Epithelial cell of esophagus (primary cell): ENCODE measurements at places on chromosomes 5 and 9.

GRCh38 chr9:127277099-127277498 is 12.5 kb downstream of the GARNL3 start:
- DNase-seq: no peak

DNA sequence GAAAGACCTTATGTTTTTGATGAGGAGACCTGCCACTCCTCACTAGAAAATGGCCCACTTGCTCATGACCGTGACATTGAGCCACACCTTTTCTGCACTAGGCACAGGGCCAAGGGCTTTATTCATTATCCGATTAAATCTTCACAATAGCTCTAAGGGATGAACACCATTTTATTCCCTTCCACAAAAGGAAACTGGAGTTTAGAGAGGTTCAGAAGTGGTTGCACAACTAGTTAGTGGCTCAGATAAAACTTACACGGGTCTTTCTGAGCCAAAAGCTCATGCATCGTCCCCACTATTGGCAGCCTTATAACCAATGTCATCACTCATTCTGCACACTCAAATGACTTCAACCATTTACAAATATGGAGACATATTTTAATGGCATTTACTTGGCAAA is 39.4 kb downstream of the SUSD1 start:
- DNase-seq: peak; percentile 43

GRCh38 chr5:107576736-107577393 is 93.9 kb downstream of the EFNA5 start:
- peak; percentile 92 for DNase-seq

DNA sequence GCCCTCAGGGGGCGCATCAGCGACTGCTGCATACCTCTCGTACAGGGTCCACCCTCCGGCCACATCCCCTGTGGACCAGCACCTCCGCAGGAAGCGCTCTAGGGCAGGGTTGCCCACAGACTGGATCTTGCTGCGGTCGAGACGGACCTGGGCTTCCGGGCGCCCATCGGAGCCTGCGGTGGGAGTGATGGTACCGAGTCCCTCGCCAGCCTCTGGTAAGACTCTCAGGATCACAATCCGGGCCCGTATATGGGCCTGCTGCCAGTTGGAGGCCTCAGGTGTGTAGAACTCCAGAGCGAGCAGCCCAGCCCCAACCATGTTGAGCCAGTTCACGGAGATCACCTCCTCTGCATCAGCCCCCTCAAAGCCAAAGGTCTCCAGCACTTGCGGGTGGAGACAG is 323.0 kb downstream of the ANXA1 start:
- DNase-seq: no peak

GRCh38 chr5:133119233-133119711 is 67.5 kb downstream of the HSPA4 start:
- DNase-seq: peak; percentile 37

GRCh38 chr9:27165670-27166069 is 56.6 kb downstream of the TEK start:
- no peak for DNase-seq

- peak; percentile 86 for DNase-seq
These were observed 14.3 kb upstream of the JADE2 start for GRCh38 chr5:134510970-134511795.

GRCh38 chr5:60066502-60066901 is 173.0 kb upstream of the PDE4D start:
- no peak for DNase-seq

- no peak for DNase-seq
These were observed 151.0 kb downstream of the GPBP1 start for GRCh38 chr5:57324861-57325260.

- DNase-seq: no peak
These were observed 69.1 kb downstream of the STK10 start for GRCh38 chr5:172118891-172119290.

DNA sequence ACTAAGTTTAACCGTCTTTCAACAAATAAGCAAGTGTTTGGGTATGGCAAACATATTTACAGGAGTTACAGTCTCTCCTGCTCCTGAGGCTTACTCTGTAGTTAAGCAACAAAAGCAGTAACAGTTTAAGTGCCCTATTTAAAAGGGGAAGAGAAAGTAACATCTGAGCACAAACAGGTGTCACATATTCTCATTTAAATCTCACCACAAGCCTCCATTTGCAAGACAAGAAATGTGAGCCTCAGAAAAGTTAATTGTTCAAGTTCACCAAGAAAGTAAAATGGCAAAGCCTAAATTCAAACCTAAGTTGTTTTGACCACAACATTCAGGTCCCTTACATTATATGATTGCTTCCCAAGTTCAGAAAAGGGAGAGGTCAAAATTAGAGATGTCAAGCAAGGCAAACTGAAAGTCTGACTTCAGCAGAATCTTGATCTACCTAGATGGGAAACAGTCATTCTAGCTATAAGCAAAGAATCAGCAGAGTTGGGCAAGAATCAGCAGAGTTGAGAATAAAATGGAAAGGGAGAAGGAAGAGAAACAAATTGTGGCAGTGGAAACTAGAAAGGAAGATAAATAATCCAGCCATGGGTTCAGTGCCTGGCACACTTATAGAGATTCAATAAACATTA is 93.4 kb downstream of the STRBP start:
- no peak for DNase-seq

GRCh38 chr5:89289604-89290003 is 406.6 kb upstream of the MEF2C start:
- peak; percentile 18 for DNase-seq

DNA sequence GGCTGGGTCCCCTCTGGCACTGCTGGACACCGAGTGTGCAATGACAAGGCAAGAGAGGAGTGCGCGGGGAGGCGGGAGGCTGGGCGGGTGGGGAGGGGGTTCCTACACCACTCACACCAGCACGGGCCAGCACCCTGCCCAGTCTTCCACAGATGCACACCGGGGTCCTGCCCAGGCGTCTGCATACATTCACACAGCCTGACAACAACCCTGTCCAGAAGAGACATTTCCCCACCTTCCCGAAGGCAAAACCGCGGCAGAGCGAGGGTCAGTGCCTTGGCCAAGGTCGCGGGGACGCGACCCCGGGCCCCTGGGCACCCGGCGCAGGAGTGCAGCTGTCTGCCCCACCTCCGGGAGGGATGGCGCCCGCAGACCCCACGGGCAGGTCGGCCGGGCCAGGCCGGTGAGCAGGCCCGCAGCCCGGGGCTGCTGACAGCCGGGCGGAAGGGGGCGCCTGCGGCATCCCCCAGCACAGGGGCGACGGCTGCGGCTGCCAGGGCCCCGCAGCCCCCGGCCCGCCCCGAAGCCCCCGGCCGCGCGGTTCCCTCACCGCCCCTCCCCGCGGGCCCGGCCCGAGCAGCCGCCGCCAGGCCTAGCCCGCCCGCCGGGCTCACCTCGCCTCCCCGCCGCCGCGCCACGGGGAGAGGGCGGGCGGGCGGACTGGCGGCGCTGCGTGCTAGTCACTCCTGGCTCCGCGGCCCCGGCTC is 496 bp downstream of the MAPK9 start:
- DNase-seq: no peak

DNA sequence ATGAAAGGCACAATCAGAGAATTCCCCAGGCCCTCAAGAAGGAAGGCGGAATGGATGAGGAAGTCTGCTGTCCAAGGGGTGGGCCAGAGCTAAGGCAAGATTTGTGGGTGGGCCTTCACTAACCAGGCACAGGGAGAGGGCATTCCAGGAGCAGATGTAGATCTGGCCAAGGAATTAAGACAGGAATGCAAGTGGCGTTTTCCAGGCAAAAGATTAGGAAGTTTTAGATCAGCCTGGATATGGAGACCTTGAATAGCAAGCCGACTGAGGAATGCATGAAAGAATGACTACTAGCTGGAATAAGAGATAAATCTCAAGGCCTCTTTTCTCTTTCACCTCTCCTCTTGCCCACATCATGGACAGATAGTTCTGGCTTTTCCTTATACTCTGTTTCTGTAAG is 68.5 kb downstream of the GHR start:
- no peak for DNase-seq

GRCh38 chr5:128491291-128491690 is 46.8 kb downstream of the FBN2 start:
- DNase-seq: peak; percentile 24

GRCh38 chr9:73719660-73720059 is 568.0 kb downstream of the ANXA1 start:
- peak; percentile 47 for DNase-seq

DNA sequence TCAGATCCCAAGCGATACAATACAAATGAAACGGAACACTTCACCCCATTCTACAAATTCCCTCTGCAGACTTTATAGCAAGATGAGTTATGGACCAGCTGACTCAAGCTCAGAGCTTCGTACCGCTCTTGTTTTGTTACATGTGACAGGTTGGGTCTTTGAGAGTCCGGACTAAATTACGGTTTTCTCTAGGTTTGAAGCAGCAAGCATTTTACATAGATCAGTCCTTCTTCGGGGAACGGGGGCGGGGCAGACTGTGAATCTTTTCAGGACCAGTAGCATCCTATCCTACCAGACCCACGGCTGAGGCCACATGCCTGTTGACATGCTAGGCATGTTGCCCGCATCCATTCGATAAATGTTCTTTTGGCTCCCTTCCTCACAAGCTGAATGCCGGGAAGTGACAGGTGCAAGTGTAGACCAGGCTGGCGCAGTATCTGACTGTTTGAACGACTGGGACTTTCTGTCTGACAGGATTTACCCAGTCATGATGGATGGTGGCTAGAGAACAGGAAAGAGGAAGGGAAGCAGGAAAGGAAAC is 811.0 kb upstream of the GRAMD2B start:
- DNase-seq: no peak

DNA sequence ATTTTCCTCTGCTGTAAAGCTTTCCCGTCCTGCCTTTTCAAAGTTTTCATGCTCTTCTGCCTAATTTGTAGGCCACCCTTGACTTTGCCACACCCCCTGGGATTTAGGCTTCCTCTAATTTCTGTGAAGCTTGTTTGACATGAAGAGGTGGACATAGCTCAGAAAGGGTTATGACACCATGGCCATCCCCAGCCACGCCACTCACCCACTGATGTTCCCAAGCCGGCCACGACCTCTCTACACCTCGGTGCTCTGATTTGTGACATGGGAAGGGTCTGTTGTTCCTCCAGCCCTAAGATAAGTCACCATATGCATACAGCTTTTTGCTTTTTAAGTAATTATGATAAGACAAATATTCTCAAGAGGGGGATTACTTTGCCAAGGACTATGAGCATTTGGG is 139.5 kb downstream of the BARX1 start:
- DNase-seq: no peak

DNA sequence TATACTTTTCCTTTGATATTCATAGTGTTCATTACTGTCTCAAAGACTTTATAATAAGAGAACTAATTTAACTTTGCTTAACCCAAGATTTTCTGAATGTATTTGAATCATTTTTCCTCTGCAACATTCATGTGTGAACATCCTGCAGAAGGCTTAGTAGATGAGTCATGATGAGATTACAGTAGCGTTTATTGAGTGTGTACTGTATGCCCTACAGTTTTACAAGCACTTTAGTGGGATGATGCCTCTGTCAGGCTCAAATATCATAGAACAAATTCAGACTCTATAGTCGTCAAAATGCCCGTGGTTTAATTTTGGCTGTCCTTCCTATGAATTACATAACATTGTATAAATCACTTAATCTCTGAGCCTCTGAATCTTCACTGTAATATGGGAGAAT is 41.2 kb downstream of the FYB1 start:
- DNase-seq: peak; percentile 42

DNA sequence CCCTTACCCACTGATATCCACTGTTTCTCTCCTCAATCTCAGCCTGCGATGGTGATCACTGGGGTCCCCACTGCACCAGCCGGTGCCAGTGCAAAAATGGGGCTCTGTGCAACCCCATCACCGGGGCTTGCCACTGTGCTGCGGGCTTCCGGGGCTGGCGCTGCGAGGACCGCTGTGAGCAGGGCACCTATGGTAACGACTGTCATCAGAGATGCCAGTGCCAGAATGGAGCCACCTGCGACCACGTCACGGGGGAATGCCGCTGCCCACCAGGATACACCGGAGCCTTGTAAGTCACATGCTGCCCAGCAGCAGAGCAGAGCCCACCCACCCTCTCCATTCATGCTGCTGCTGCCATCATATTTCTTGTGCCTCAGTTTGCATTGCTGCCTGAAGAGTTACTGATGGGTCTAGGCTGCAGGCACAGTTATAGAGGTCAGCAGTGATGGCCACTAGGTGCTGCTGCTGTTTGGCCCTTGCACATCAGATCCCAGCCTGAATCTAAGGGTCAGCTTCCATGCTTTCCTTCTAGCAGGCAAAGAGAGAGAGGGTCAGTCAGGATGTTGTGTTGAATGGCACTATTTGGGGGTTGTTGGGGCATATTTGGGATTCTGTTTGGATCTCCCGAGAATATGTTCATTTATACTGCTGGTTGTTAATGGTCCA is 106.0 kb downstream of the MEGF10 start:
- DNase-seq: no peak

GRCh38 chr5:72308853-72309191 is 11.2 kb downstream of the MRPS27 start:
- no peak for DNase-seq

DNA sequence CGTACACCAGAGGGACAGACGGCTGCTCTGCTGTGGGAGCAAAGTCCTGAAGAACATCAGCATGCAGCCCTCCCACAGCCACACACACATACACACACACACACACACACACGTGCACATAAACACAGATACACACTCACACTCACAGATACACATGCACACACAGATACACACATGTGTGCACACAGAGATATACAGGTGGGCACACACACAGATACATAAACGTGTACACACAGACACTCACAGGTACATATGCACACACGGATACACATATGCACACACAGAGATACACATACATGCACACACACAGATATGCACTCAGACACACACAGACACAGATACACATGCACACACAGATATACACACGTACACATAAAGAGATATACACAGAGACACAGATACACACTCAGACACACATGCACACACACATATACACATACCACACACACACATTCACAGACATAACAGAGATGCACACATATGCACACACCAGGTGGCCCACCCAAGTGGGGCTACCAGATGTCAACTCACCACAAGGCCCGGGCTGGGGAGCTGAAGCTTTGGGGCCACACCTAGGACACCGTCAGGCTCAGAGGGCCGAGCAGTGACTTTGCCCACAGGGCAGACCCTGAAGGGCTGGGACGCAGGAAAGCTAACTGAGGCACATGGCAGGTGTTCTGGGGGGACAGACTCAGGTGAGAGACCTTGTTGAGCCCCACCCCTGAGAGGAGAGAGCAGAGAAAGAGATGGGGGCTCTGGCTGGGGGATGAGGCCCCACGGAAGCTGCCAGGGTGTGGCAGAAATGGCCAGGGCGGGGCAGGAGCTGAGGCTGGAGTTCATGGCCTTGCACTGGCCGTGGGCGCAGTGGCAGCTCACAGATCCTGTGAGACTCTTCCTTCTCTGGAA is 148.6 kb upstream of the PPP1R26 start:
- DNase-seq: no peak

- peak; percentile 22 for DNase-seq
These were observed 567.2 kb downstream of the SLCO4C1 start for GRCh38 chr5:101728933-101729332.

DNA sequence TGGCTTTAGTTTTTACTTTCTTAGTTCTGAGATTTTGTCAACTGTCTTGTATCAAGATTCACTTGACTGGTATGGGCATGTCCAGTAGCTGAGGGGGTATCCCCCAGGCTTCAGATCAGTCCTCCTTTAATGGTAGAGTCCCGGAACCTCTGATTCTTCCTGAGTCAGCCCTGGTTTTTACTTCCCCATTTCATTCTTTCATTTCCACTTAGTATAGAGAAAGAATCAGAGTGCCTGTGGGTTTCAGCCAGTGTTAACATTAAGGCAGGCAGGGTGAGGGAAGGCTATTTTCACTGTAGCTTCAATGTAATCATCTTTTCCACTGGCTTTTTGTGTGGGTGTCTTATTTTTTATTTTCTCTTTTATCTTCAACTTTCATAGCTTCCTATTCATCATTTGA is 8.3 kb upstream of the COMMD10 start:
- peak; percentile 10 for DNase-seq
